ENCODE measurements at places on chromosomes 1 and 21. TPM values are rescaled to one million over a fixed set of nuclear protein-coding genes. Genes with fewer than 3 reads are reported as not detected.

The SPATA21 gene
- polyA plus RNA-seq, result 0.30 TPM

GRCh38 chr21:46256501-46256994, 28.0 kb upstream of the LSS start:
- DNase-seq, result no peak

DNA sequence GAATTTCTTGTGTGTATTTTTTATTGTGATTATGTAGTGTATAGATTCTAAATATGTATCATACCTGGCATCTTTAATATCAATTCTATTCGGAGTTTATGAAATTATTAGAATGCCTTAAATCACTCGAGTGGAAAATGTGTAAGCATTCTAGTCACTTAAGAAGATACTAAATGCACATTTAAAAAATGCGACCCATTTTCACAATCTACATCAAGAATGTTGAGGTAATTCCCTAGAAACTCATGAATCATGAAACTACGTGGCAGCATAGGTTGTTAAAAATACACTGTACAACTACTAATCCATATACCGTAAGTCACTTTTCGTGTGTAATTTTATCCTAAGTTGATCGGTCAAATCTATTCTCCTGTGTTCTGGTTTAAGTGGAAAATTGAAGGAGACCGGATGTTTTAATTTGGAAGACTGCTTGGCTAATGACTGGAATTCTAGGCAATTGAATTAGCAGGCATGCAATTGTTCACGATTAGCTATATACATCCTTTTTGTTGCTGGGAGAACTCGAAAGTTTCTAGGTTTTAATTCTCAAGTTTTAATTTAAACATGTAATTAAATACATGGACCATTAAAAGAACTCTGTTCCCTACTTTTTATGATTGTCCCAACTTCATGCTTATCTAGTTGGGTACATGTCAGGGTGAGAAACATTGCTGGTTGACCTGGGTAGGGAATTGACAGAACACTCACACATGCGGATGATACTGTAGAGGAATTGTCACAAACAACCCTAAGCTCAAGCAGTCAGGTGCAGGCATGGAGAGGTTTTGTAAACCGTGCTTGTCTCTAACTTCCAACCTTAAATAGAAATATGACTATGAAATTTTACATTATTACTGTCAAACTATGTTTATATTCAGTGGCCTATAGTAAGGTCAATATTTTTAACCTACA, 6.6 kb downstream of the ZBTB18 start:
- no peak for DNase-seq

- DNase-seq, result no peak
Measured at GRCh38 chr1:167467126-167467710, 51.1 kb downstream of the CD247 start.

GRCh38 chr1:227779685-227780084, 35.8 kb upstream of the PRSS38 start:
- no peak for DNase-seq
